Stimulated activated CD4-positive, alpha-beta T cell treated with anti-CD3 and anti-CD28 coated beads, Interleukin-1b, Interleukin-23, amount 100 ng/mL, for 24 hours (primary cell): ENCODE measurements at places on chromosomes 11 and 22.

- peak; percentile 96 for DNase-seq
Measured at GRCh38 chr22:46674367-46674781, 54.2 kb downstream of the GRAMD4 start.

DNA sequence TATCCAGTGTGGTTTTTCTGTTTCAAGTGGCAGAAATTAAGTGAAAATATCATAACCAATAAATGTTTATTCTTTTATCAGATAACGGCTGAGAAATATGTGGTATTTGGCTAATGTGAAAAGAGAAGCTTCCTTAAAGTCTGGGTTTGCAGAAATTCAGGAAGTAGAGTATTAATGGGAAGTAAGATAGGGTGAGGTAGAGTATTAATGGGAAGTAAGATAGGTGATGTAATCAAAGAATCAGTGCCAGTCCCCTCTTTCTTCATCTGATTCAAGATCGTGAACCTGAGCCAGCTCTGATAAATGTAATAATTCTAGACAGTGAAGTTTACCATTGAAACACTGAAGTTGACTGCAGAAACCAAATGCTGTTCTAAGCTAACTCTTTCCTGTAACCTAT lies 30.9 kb downstream of the TRPC6 start:
- no peak for DNase-seq

GRCh38 chr11:65051398-65051858 lies 6.9 kb downstream of the NAALADL1 start:
- DNase-seq, result no peak

- DNase-seq, result no peak
Measured at GRCh38 chr11:81892770-81893635, 840.7 kb downstream of the FAM181B start.

DNA sequence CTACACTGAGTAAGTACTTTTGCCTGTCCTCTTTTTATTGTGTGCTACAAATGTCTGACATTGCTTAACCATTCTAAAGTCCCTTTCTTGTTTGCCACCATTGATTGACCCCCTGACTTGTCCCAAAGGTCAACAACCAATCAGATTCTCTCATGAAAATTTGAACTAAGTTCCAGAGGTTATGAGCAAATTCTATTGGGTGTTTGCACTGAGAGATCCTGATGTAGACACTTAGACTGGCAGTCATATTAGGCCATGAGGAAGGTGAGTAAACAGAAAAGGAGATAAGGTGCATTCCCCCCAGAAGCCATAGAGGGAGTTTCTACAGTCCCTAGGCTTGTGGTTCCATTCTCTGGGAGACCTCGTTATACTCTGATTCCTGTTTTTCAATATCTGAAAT lies 101.3 kb upstream of the E2F8 start:
- no peak for DNase-seq

- no peak for DNase-seq
Measured at GRCh38 chr22:23622634-23623033, 9.5 kb downstream of the DRICH1 start.

- DNase-seq, result no peak
Measured at GRCh38 chr11:104256525-104256924, 92.6 kb upstream of the PDGFD start.

DNA sequence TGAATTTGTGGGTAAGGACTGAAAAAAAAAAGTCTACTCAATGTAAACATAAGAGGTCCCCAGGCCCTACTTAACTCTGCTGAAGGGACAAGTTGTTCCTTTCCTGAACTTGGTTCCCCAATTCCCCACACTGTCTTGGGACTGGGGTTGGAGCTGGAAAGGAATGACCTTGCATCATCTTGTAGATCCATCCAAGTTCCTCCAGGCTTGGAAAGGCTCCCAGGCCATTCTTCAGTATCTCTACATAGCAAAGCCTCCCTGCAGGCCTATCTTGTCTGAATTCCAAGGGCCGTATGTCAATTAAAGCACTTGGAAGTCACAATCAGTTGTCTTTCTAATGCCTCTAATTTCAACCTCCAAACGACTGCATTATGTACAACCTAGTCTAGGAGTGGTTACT lies 361.2 kb downstream of the TMEM135 start:
- no peak for DNase-seq

DNA sequence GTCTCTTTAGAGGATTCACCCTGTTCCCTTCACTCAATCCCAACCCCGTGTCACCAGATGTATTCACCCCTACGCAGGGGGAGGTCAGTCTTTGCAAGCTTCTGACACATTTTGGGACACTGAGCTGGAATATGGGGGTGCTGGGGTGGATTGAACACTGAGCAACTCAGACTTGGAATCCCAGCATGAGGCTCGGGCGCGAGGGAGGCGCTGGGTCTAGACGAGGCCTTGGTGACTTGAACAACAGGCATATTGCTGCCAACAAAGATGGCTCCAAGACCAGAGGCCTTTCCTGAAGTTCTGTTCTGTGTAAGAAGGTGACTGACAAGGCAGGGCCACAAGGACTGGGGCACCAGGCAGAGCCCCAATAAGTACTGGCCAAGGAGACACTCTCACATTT lies 3.0 kb upstream of the SCGB2A1 start:
- no peak for DNase-seq

DNA sequence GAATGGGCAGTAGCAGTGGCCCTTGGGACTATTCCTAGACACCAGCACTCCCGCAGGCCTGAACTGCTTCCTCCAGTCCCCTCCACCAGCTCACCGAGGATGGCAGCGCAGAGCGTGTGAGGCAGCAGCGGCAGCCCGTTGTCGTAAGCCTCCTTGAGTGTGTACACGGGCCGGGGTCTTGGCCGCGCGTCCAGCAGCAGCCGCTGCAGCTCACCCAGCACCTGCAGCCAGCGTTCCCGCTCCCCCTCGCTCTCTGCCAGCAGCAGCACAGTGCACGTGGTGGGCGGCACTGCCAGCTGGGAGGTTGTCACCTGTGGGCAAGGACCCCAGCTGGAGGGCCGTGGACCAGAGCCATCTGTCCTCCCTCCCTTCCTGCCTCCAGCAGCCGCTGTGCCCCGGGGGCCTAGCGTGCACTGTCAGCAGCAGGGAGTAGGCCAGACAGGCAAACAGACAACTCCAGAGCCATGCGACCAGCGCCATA lies 13.0 kb downstream of the CDC42BPG start:
- DNase-seq, result no peak

DNA sequence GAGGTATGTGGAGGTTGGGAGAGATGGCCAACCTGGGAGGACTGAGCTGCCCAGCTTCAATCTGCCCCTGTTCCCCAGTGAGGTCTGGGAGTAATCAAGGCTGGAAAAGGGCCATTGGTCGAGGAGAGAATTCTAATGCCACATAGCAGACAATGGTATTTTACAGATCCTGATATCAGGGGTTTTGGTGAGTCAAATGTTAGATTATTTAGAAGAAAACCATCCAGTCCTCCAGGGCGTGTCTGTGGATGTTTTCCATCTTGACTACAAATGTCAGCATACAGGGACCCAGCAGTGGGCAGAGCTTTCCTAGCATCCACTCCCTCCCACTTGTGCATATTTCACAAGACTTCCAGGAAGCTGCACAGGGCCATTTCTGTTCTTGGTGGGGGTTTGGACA lies 107.9 kb downstream of the SCN3B start:
- no peak for DNase-seq

DNA sequence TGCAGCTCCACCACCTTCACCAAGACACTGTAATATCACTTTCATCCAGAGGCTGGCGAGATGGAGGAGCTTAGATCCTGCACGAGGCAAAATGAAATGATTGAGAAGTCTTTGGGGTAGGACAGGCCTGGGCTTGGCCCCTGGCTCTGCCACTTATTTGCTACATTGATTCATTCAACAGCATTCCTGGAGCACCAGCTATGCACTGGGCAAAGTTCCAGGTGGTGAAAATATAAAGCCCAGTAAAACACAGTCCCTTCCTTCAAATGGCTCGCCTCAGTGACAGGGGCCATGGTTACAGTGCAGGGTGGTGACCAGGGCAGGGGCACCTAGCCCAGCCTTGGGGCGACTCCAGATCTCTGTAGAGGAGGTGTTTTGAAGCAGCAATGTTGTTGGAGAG lies 19.7 kb downstream of the ALX4 start:
- DNase-seq, result no peak

GRCh38 chr11:104163100-104164027 lies 583 bp downstream of the PDGFD start:
- DNase-seq, result no peak
